ENCODE measurements at places on chromosomes 3 and 15. TPM values are rescaled to one million over a fixed set of nuclear protein-coding genes. Genes with fewer than 3 reads are reported as not detected.

GRCh38 chr3:14457481-14457880 is 55.1 kb downstream of the SLC6A6 start:
- no peak for DNase-seq

GRCh38 chr15:60195611-60196010 is 191.5 kb downstream of the FOXB1 start:
- DNase-seq: no peak

GRCh38 chr3:115982108-115982507 is 358.8 kb downstream of the GAP43 start:
- no peak for DNase-seq

DNA sequence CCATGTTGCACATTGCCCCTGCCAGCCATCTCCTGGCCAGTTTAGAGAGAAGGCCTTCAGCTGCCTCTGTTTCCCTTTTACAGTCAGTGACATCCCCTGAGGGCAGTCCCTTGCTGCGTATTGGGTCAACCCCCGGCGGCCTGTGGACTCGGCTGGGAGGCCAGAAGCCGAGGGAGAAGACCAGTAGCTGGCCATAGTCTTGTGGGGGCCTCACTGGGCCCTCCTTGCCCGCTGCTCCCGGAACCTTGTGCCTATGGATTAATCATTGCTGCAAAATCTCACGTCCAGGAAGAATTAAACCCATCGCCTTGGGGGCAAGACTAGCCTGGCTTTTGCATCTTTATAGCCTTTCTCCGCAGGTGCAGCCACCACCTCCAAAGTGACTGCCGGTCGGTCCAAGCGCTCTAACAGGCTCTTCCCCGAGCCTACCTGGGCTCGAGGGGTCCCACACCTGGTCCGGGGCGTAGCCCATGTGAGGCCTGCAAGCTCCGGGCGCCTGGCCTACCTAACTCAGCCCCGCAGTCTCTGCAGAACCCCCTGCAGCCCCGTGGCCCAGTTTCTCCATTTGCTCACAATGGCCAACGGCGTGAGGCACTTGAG is 870 bp upstream of the CHAC1 start:
- no peak for DNase-seq

The KLHL40 gene
- not detected for total RNA-seq

The GPR156 gene
- 1.1 TPM for total RNA-seq

The SLCO3A1 gene
- 3.6 TPM for total RNA-seq

The CIB2 gene
- total RNA-seq: 21.4 TPM

Measured in kidney epithelial cell (primary cell).